ENCODE measurements at places on chromosomes 3 and 15.

DNA sequence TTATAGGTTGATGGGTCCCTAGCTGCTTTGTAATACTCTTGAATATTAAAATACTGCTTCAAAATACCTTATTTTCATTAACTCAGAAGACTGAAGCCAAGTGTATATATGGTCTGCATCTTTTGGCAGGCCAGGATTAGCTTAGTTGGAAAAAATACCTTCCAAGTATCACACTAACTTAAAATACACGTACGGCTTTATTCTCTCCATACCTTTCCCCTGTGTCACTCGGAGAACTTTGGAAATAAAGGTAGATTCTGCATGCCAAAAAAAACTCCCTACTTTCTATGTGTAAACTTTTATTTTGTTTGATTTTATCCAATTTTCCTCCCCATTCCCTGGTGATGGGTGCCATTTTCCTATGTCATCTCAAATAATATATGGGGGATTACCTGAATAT, 422.3 kb upstream of the MDFIC2 start:
- DNase-seq = no peak

DNA sequence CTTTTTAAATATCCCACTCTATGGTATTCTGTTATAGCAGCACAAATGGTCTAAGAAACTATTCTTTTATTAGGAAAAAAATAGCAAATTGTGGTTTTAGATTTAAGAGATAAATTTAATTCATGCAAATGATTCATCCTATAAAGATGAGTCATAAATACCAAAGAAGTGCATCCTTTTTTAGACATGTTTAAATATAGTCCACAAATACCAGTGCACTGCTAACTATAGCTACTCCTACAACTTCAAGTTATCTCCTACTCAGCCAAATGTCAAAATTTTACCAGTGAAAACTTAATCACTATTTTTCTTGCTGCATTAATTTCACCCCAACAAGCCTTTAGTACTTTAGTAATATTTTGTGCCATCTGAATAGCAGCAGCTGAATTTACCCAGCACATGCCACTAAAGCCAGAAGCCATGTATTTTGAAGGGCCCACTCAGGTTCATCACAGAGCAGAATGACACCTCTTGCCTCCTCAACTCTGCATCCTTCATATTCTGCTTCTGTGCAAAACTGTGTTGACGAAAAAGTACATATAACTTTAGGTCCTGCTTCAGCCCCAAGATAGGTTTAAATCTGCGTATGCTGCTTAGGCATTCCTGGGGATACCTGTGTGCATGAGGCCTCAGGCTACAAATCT, 24.9 kb downstream of the CX3CR1 start:
- no peak for DNase-seq

GRCh38 chr3:155326901-155327300, 33.4 kb upstream of the STRIT1 start:
- no peak for DNase-seq

DNA sequence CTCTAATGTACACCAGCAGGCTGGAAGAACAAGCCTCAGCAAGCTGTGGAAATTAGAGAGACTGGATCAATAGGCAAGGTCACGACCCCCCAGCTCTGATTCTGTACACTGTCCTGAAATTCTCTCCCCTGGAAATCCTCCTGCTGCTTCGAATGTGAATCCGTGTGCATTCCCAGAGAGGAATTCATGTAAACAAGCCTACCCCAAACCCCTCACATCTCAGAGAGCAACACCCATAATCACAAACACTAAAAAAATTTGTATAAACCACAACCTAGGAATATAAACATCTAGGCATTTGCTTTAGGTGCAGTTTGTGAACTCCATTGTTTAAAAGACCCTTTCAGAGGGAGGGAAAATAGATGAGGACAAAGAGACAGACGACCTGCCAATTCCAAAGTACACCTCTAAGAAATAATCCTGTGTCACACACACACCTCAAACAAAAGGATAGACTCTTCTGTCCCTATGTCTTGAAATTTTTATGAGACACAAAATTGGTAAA, 325.2 kb downstream of the WDR72 start:
- no peak for DNase-seq

GRCh38 chr3:31891876-31892455, 89.1 kb downstream of the OSBPL10 start:
- DNase-seq = no peak

GRCh38 chr15:47720555-47720954, 3.2 kb downstream of the SEMA6D start:
- DNase-seq = no peak

GRCh38 chr3:30696896-30697295, 90.5 kb downstream of the TGFBR2 start:
- no peak for DNase-seq

- no peak for DNase-seq
Observed at GRCh38 chr3:142022381-142022780, 127.0 kb downstream of the TFDP2 start.

DNA sequence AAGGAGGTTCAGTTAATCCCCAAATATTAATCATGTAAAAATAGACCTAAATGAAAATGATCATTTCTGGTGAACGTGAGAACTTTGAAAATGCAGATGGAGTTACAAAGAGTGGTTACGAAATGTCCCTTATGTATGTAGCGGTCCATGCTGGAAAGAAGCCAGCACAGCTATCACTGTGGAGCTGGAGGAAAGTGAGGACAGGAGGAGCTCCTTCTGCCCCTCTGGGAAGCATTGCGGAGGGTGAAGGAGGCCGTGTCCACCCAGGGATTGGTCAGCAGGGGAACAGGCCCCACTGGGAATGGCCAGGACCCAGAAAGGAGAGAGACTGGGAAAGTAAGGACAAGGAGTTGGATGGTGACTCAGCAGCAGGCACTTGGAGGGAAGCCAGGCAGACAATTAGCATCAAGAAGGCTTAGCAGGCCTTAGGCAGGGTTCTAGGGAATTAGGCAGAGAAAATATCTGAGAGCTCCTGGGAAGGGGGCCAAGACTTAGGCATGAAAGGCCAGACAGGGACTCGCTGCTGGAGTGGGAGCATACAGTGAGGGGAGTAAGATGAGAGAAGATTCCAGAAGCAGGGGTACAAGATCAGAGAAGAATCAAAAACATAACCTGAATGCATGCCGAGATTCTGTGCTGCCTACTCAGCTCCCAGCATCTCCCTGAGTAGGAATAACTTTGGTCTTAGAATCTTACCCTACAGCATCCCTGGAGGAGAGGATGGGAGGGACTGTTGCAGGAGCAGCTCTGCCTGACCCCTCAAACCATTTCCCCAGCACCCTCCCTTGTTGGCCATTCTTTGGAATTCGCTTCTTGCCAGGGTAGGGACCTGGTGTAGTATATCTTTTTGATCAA, 171.0 kb upstream of the UMPS start:
- DNase-seq = no peak

DNA sequence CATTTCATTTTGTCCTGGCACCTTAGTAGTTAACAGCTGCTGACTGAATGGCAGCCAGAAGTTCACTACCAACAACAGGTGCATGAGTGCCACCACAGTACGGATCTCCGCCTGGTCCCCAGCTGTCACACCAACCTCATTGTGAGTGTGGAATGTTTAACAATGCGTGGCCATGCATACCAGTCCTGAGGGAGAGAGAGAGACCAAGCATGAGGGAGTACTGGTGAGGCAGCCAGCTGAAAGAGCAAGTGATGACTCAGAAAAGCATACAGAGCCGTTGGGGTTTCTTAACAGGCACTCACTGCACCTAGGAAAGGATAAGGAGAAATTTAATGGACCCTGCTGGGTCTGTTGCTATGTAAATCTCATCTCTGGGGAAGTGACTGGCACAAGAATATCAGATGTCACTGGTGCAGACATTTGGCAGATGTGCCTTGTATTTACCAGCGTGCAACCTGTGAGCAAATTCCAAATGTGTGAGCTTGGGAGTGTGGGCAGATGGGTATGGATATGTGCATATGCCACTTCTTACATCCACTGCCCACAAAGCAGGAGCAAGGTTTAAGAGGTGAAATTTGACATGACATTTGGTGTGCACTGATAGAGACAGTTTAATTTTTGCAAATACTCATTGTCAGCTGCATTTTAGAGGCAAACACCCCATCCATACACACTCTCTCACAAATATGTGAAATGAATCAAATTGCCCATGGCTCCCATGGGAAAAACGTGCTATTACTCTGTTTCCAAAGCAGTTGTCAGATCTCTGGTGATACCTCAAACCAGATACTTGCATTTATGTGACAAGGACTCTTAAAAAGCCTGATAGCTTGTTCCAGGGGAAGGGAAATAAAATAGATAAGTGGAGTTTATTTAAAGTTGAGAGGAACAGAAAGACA, 245.2 kb upstream of the ARPP21 start:
- no peak for DNase-seq

DNA sequence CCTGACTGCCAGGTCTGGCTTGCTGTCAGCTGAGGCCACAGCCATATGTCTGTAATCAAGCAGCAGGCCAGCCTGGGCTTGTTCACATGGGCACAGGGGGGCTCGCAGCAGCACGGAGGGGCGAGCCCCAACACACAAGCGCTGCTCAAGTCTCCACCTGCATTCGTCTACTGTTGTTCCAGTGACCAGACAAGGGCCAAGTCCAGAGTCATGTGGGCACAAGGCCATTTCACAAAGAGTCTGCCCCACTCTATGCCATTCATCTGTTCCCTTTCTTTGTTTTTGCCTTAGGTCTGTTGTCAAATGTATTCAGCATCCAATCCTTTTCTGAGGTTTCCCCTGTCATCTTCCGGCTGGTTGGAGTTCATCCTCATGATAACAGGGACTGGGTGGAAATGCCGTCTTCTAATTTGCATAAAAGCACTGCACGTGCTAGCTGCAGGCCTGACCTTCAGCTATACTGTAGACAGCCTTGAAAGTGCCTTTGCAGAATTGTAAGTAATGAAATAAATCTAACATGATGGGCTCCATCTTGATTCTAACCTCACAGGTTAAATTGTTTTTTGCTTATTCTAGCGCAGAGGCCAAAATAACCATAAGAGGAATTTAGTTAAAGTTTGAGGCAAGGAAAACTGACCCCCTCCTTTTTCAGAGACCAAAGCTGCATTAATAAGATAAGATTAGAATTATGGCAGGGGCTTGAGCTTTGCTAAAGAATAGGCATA, 28.6 kb upstream of the KBTBD12 start:
- no peak for DNase-seq

DNA sequence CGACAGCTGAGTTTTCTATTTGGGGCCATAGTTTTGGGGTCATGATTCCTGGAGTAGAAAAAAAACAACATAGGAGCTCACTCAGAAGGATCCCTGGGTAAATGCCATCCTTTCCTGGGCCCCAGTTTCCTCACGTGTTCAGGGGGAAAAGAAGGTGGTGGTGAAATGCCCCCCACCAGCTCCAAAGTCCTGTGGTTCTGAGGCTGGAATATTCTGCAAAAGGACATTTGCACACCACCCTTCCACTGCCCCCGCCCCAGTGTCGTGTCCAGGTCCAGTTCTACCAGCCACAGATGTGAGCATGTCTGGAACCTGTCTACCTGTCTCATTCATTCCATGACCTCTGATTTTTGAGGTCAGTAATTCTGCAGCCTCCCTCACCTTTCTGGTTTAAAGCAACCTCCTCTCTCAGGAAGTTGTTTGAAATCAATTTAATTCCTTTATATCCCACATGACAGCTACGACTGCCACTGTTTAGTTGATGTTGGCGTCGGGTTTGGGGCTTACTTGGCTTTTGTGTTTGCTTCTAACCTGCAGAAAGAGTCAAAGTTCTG, 82.1 kb downstream of the SMAD3 start:
- DNase-seq = no peak

- no peak for DNase-seq
Observed at GRCh38 chr15:63449731-63450130, 54.7 kb upstream of the USP3 start.

Data from activated CD4-positive, alpha-beta T cell treated with anti-CD3 and anti-CD28 coated beads for 24 hours (primary cell).